ENCODE measurements at places on chromosomes 4 and X.
A peak's percentile ranks its signal among the peaks of the same experiment; 100 is the strongest.

DNA sequence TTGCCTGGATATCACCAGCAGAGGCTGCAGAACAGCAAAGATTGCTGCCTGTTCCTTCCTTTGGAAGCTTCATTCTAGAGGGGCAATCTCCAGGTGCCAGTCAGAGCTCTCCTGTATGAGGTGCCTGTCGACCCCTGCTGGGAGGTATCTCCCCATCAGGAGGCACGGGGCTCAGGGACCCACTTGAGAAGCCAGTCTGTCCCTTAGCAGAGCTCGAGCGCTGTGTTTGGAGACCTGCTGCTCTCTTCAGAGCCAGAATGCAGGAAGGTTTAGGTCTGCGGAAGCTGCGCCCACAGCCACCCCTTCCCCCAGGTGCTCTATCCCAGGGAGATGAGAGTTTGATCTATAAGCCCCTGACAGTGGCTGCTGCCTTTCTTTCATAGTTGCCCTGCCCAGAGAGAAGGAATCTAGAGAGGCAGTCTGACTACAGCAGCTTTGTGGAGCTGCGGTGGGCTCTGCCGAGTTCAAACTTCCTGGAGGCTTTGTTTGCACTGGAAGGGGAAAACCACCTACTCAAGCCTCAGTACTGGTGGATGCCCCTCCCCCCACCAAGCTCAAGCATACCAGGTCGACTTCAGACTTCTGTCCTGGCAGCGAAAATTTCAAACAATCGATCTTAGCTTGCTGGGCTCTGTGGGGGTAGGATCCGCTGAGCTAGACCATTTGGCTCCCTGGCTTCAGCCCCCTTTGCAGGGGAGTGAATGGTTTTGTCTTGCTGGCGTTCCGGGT, 57.9 kb downstream of the DKK2 start:
- DNase-seq, result no peak

DNA sequence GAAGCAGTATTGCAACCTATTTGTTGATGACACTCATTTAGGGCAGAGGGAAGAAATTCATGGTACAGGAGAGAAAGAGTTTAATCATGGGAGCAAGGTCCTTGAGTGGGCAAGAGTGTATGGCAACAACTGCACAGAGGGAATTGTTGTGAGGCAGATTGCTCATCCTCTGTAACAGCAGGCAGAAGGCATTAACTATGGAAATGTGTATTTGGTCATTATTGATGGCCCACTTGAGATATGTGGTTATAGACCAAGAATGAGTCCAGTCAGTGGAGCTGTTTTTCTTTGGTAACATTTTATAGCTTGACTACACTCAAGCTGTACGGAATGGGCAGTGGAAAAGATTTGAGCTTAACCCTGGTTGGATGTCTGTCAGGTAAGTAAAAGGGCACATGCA, 15.9 kb downstream of the PLRG1 start:
- no peak for DNase-seq

DNA sequence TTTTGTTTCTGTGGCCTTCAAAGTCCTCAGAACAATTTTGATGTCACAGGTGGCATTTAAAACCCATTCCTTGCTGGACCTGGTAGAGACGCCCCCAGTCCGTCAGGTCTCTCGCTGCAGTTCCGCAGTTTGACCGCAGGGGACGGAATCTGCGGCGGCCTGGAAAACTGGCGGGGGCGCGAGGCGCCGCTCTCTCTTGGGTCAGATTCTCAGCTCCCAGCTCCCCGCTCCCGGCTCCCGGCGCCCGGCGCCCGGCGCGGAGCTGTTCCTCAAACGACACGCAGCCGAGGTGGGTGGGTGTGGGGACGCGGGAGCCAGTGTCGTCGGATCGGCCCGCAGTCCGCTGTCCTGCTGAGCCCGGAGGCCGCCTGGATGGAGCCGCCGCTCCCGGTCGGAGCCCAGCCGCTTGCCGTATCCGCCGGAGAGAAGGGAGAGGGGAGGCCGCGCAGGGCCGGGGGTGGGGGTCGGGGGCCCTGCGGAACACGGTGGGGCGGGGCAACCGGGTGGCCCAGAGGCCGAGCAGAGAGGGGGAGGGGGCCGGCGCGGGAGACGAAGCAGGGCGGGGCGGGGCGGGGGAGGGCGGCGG, at the start of gene OCRL:
OCRL (plus strand) TSS at position 192 of the 586 bp plus-strand sequence; CDS start at position 373, 181 bp downstream.
- peak; percentile 50 for DNase-seq

DNA sequence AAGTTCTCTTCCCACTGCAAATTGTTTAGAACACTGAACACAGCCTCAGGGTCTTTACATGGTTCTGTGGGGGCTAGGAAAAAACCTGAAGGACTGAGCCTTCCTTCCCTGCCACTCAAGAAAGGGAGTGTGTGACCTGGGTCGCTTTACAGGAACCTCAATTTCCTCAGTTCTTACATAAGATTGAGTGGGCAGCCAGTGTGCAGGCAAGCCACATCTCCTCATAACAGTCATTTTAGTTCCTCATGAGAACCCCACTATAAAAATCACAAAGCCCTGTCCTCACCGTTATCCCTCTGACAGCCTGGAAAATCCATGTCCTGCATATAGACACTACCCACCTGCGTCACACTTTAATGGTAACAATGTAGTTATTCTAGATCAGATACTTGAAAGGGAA, 2.1 kb upstream of the ETDC start:
- no peak for DNase-seq

DNA sequence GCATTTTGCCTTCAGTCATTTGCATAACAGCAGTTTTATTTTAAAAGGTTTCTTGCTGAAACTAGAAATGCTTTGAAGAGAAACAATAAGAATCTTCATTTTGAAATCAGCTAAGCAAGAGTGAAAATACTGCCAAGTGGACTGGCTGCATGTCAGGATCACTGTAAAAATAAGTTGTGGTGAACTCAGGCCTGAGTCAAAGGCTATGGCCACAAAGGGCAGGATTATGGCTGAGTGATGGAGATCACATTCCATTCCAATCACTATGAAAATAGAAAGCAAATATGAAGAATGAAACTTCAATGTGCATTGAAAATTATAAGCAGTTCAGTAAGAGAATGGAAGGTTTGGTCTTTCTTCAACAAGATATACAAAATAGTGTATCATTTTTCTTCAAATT, 224.5 kb downstream of the PCDH18 start:
- no peak for DNase-seq

- DNase-seq, result no peak
Observed at GRCh38 chr4:82599336-82599735, 37.5 kb upstream of the TMEM150C start.

DNA sequence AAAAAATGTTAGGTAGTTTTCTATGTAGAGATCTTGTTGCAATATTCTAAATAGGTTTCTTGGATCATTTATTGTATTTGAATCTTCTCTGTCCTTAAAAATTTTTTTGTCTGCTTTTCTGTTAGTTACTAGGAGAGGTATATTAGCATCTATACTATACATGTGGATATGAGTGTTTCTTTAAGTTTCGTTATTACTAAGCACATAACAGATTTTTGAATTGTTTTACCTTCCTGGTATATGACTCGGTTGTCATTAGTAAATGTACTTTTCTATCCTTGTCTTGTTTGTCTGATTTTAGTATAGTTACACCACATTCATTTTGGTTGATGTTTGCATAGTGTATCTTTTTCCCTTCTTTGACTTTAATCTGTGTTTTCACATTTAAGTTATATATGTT, 20.2 kb downstream of the PYURF start:
- no peak for DNase-seq

- no peak for DNase-seq
Observed at GRCh38 chr4:72410158-72410557, 158.9 kb downstream of the ADAMTS3 start.

- DNase-seq, result no peak
Observed at GRCh38 chr4:177092807-177093206, 216.9 kb upstream of the NEIL3 start.

GRCh38 chr4:29540439-29541102, 1179.6 kb upstream of the PCDH7 start:
- DNase-seq, result no peak

- no peak for DNase-seq
Observed at GRCh38 chrX:95626748-95627147, 1057.9 kb upstream of the DIAPH2 start.

DNA sequence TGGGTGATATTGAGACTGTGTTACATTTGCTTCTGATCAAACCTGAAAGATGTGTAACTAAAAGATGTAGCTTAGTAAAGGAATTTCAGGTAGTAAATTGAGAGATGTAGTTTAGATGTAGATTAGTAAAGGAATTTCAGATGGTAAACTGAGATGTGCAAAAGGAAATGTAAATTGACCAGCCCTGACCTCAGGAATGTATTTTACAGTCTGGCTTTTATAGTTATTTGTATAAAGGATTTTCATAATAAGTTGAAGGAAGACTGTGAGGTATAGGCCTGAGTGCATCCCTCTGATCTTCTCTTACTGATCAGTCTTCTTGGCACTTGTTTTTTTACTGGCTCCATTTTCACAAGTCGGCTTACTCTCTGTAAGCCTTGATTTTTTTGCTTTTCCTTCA, 3.2 kb downstream of the KLHL2 start:
- DNase-seq, result no peak

- DNase-seq, result no peak
Observed at GRCh38 chrX:38704146-38704882, 96.9 kb upstream of the MID1IP1 start.

DNA sequence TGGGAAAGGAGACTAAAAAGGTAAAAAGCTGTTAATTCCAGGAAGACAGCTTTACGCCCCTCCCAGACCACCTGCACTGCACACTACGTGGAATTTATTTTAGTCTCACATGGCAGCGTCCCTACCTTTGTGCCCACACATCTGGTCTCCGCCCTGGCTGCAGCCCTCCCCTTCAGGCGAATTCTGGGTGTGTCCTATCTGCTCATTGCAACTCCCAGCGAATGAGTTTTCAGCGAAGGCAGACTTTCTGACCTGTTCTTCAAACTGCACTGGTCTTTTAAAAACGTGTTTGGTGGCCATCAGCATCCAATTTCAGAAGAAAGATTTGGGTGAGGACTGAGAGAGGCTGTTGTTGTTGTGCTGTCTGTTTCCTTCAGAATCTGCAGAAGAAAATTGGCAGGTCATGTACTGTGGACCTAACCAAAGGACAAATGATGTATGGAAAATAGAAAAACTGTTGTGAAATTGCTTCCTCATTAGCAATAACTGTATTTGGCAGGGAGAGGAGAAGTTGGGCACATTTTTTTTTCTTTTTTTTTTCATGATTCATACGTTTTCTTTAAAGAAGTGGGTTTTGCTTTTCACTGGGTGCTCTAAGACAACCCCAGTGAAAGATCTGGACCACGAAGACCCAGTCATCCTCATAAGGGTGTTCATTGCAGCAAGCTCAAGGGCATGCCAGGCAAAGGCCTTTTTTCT, 4.2 kb downstream of the TLR8 start:
- DNase-seq, result no peak

Data from GM12892 (cell line).